ENCODE measurements at places on chromosomes 2 and 18. TPM values are rescaled to one million over a fixed set of nuclear protein-coding genes. Genes with fewer than 3 reads are reported as not detected.

DNA sequence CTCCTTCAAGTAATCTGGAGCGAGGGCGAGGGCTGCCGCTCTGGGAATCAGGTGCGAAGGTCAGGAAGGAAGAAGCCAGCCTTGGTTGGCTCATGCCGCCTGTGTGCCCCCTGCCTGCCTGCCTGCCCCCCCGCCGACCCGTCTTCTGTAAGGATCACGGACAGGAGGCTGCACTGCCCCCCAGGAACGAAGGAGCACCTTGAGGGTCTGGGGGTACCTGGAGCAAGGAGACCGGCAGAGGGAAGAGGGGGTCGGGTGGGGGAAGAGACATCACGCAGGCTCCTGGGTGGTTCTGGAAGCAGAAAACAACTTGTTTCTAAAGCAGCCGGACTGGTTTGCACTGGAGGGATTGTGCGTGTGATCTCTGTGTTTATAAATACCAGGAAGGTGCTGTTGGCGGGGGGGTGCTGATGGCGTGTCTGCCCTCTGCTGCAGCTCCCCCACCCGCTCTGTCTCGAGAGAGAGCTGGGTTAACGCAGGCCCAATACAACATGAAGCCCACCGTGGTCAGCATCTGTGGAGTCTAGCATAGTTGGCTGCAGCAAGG lies 1.7 kb downstream of the FOSL2 start:
- no peak for DNase-seq

DNA sequence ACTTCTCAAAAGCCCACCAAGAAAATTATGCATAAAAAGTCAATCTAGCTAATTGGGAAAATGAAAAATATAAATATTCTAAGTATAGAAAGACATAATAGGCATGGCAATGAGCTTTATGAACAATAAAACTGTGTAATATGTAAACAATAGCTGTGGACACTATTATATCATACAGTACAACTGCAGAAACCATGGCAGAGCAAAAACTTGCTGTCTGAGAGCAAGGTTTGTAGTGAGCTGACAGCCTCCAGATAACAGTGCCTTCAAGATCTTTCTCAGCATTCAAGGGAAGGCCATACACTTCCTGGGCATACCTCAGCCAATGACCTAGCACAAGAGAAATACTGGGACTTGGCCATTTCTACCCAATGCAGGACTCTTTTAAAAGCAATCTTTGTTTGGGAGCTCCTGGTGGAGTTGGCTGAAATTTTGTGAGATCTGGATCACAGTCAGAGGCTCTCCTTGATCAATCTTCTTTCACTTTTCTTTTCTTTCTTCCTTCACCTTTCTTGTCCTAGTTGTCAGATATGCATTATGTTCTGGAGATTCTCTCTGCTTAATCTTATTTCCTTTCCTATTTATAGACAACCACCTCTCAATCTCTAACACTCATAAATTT lies 427.2 kb upstream of the UBE2E3 start:
- DNase-seq: no peak

DNA sequence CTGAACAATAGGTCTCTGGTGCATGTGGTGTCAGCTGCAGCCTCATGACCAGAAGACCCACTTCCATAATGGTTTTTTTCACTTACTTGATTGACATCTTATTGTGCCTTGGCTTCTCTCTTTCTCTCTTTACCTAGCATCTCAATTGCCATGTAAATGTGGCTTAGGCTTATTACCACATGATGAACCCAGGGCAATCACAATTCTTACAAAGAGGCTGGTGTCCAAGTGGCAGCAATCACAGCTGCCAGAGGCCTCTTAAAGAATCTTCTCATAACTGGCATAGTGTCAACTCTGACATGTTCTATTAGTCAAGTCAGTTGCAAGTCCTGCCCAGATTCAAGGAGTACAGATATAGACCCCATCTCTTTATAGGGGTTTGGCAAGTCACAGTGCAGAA lies 1224.8 kb downstream of the SUCLG1 start:
- DNase-seq: no peak

DNA sequence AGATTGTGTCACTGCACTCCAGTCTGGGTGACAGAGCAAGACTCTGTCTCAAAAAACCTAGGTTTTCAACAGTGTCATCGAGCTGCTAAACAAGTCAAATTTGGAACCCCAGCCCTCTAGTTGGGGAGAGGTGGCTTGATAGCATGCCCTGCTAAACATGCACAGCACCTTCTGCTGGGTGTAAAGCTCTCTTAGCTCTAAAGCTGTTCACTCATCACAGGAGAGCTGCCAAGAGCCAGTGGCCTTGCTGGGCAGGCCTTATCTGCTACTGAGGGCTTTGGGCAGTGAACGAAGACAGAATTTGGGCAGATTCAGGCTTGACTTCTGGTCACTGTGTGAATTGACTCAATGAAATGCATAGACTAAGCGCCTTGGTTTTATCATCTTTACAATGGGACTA lies 101.3 kb downstream of the LYPD1 start:
- DNase-seq: peak; percentile 15

The MYO3B gene
- 1.2 TPM for total RNA-seq

The DOK6 gene
- total RNA-seq: 5.4 TPM

The CYP1B1 gene
- 176 TPM for total RNA-seq
